ENCODE measurements at places on chromosomes 4 and X.
A peak's percentile ranks its signal among the peaks of the same experiment; 100 is the strongest.

DNA sequence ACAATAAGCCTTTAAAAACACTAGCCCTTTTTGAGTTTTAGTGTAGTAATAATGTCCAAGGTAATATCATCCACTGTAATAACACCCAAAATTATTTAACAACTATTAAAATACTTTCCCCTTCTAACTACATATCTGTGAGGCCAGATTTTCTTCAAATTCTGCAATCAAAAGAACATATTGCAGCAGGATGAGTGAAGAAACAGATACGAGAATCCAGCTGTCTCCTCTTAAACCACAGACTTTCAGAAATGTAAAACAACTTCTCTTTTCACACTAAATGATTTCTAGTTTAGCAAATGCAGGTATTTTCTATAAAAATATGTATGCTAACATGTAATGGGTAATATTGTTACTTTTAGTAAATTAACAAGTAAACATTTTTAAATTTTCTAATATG lies 148.9 kb downstream of the PRDM5 start:
- DNase-seq: no peak

DNA sequence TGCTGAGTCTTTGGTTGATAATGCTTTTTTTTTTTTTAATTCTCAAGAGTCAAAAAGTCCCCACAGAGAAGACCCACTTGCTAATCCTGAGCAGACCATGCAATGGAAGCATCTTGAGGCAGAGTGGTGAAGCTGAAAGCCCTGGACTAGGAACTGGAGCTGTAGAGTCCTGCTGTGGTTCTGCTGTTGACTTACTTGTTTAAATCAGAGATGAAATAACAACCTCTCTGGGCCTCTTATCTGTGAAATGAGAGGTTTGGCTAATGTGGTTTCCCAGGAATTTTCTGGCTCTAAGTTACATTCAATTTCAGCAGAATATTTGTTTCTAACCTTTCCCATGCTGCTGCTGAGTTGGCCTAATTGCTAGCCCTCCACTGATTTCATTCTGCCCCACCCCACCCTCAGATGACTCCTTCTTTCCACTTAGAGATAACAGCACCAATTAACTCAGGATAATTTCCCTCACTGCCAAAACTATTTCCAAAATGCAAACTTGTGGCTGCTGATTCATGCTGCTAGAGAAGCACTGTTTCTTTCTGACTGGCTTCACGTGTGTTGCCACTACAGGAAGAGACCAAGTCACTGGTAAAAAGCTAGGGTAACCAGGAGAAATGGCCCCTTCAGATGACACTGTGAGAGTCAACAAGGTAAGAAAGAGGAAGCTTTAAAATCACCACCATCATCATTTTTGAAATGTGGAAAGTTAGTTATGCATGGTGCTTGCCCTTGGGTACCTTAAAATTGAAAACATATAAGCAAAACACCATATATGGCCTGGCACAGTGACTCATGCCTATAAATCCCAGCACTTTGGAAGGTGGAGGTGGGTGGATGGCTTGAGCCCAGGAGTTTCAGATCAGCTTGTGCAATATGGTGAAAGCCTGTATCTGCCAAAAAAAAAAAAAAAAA lies 326.4 kb downstream of the DCHS2 start:
- DNase-seq: no peak

DNA sequence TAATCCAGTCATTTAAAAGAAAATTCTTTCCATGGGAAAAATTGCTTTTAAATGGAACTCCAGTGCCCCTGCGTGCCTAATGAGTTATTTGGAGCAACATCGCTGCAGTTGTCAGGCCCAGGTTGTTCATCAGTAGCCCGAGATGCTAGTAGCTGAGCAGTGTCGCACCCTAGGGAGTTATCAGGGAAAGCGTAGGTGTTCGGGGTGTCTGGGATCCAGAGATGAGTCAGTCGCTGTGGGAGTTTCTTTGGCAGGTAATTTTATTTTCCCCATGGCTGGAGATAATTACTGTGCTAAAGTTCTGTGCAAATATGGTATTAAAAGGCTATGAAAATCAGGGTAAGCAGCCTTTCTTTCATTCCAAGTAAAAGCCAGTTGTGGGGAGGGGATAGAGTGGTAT lies 49.4 kb downstream of the ANXA3 start:
- no peak for DNase-seq

GRCh38 chr4:153955327-153955726 lies 166.4 kb upstream of the SFRP2 start:
- no peak for DNase-seq

DNA sequence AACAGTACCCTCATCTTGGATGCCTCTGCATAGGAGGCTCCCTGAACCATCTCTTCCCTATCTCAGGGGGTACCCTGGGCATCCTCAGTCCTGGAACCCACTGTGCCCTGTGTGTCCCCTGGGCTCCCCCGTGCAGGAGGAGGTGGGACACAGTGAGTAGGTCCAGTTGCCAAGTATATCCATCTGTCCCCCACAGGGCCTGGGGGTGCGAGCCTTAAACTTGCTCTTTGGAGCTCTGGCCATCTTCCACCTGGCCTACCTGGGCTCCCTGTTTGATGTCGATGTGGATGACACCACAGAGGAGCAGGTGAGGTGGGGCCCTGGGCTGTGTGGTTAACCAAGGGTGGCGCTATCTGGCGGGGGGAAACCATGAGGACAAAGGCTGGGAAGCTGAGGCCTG lies 4.6 kb upstream of the EBP start:
- DNase-seq: no peak

- DNase-seq: no peak
Measured at GRCh38 chrX:2584251-2585157, 83.7 kb upstream of the DHRSX start.

GRCh38 chr4:75733369-75733768 lies 9.0 kb downstream of the USO1 start:
- no peak for DNase-seq

DNA sequence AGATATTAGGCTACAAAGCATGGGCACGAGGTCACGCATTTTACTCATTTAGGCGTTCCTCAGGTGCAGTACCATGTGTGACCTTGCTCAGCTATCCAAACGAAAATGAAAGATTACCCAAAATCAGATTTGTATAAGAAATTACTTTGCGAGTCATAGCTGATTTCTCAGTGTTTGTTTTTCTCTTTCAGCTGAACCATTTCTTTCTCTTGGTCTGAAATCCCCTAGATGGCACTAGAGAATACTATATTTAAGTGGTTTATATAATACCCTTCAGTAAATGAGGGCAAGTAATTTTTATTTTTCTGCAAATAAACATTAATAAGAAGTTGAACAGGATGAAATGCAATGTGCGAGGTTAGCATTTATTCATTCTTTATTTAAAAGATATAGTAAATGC lies 496.6 kb downstream of the STIM2 start:
- DNase-seq: peak; percentile 6

DNA sequence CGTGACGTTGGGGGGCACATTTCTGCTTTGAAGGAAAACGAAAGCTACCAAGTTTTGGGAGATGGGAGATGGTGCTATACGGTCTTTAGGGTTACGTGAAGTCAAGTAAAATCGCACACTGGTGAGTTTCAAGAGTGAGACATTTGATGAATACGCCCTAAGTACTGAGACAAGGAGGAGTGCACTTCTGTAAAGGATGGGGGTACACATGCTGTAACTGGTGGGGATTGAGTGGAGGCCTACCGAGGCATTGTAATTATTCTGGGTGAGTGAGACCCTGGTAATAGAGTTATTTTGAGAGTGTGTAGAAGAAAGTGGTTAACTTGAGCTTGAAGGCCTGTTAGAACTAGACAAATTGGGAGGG lies 536 bp downstream of the SH3BGRL start:
- DNase-seq: peak; percentile 44

GRCh38 chr4:123229286-123229685 lies 167.3 kb upstream of the SPRY1 start:
- DNase-seq: no peak

GRCh38 chr4:94519925-94520789 lies 68.4 kb downstream of the PDLIM5 start:
- DNase-seq: peak; percentile 18

DNA sequence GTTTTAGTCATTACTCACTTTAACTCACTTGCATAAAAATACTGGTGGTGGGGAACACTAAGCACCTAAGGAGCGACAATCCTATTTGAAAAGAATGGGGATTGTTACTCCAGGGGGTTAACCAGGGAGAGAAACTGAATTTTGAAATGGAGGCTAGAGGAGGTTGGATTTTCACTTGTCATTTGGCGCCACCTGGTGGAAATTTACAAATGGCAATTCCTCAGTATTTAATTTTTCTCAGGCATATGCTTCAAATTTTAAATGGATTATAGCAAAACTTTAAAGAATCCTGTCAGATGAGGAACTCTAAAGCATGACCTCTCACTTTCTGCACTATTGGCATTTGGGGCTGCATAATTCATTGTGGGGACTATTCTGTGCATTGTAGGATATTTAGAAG lies 2.7 kb upstream of the GEMIN8 start:
- DNase-seq: peak; percentile 66

GRCh38 chr4:23737571-23737970 lies 152.3 kb downstream of the PPARGC1A start:
- DNase-seq: no peak

- no peak for DNase-seq
Measured at GRCh38 chr4:54783402-54784110, 125.8 kb downstream of the KIT start.

- DNase-seq: no peak
Measured at GRCh38 chr4:147518086-147518485, 37.2 kb downstream of the EDNRA start.

GRCh38 chr4:52643785-52644244 lies 15.3 kb downstream of the USP46 start:
- DNase-seq: no peak

DNA sequence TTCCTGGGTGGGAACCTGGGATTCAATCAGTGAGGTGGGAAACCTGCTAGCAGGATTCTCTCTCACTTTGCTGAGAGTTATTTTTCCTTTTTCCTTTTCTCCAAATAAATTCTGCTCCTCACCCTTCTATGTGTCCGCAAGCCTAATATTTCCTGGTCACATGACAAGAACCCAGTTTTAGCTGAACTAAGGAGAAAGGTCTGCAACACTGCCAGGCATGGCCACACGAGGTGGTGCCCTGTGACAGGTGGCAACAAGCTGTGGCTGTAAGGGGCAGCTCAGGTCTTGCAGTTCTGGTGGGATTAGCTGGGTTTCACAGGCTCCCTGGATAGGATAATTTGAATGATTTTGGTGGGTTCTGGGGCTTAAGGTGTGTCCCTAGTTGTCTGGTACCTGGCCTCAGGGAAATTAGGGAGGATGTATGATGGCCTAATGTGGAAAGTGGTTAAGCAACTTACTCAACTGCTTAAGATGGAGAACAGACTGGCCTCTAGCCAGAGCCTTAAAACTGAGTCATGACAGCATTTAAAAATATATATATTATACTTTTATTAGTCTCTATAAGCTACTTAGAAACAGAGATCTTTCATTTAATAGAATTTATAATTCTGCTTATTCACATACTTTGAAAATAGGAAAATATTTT lies 215.0 kb downstream of the IL15 start:
- DNase-seq: no peak

GRCh38 chr4:141246683-141247429 lies 26.2 kb downstream of the ZNF330 start:
- no peak for DNase-seq

DNA sequence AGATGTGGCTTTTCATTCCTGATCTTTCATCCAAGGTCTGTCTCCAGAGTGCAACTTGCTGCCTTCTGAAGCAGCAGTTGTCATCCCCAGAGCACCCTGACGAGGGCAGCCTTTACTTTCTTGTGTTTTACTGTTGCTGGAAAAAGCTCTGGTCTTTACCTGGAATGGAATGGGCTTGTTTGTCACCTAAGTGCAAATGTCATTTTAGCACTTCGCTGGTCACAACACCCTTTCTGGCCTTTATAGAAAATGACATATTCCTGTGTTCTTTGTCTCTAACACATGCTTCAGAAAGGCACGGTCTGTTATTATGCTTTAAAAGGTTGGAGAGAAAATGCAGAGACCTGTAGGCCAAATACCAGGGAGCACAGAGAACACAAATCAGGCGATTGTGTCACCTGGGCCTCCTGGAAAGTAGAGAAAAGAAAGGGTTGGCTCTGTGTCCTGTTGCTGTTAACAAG lies 332.7 kb upstream of the IGFBP7 start:
- peak; percentile 41 for DNase-seq

All from NAMALWA (cell line).